ENCODE measurements at places on chromosomes 5 and 9. TPM values are rescaled to one million over a fixed set of nuclear protein-coding genes. Genes with fewer than 3 reads are reported as not detected.

Gene CCDC112
- 4.6 TPM for total RNA-seq

Gene FOXD4L5
- total RNA-seq: not detected

Gene HAND1
- 37.8 TPM for total RNA-seq

Gene SPATA31A3
- total RNA-seq: not detected

Gene GABRA6
- not detected for total RNA-seq

Gene CCL28
- 0.55 TPM for total RNA-seq

Gene CAPSL
- total RNA-seq: not detected

Gene GBGT1
- 6.2 TPM for total RNA-seq

Gene MAMDC2
- total RNA-seq: 8.9 TPM

DNA sequence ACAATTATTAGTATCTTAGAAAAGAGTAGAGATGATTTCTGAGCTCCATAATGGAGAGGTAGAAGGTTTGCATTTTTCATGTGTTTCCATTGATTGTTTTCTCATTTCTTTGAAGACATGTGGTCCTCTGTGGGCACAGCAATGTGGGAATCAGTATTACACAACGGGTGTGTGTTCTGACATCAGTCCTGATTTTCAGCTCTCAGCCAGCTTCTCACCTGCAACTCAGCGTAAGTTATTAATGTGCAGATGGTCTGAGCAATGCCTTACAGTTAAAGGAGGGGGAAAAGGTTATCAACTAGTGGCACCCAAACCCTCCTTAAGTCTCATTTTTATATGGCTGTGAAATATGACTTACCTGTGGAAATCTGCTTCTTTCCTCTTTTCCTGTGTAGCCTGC lies 59.1 kb downstream of the ITGA2 start:
- no peak for DNase-seq

- no peak for DNase-seq
These were observed 661.8 kb downstream of the DTWD2 start for GRCh38 chr5:118326481-118327045.

DNA sequence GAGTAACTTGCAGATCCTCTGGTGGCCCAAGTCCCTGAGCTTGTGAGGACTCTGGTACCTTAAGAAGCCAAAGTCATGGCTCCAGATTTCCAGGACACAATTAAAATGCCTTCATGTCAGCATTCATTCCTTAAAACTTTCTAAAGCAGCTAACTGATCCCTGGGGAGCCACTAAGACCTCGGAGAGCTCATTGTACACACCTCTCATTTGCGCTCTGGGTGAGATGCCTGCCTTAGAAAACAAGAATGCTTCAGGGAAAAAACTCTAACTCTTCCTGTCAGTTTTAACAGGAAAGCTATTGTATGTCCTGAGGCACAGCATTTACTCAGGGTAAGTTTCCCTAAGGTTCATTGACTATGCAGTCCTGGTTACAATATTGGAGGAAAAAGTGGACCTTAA lies 285.0 kb downstream of the EFNA5 start:
- no peak for DNase-seq

DNA sequence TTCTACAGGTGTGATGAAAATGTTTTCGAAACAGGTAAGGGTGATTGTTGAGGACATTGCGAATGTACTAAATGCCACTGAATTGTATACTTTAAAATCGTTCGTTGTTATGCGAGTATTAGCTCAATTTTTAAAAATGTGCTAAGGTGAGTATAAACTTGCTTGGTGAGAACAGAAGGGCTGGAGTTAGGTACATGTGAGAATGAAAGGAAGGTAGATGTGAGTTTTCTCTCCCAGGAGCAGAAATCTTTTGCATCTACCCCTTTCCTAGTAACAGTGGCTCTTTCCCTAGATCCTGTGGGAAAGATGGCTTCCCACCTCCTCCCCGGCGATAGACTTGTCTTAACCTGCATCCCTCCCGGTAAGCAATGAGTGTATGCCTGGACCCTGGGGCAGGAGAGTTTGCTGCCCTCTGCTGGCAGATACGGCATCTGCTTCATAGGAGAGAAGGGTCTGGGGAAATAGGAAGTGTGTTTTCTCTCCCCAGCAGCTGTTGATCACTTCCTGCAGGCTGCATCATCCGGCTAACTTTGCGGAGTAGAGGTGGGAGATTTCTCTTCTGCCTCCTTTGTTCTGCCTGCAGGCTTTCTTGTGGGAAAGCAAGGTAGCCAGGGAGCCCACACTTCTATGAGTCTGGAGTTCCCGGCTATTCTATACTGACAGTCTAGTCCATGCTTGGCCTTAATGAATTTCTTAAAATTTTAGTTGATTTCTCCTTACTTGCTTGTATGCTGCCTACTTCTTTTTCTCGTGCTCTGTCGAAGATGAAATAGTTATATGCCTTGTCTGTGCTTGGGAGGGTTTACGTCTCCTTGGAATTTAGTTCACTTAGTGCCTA lies 373.3 kb upstream of the SEMA6A start:
- peak; percentile 71 for DNase-seq

GRCh38 chr5:30113542-30113941 lies 1079.9 kb upstream of the CDH6 start:
- DNase-seq: no peak

DNA sequence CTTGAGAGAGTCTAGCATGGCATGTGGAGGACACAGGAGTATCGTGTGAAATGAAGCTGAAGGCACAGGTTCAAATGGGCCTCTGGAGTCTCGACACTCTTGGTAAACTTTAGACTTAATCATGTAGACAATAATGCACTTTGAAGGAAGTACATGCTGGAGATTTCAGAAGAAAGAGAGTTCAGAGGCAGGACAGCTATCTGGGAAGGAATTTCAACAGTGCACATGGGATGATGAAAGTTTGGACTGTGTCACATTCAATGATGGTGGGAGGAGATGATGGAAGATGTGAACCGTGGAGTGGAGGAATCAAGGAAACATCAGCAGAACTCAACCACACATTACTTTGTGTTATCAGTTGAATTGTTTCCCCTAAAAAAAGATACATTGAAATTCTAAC lies 88.6 kb upstream of the PAPPA start:
- DNase-seq: no peak

- no peak for DNase-seq
These were observed 1358.4 kb downstream of the EFNA5 start for GRCh38 chr5:106312360-106312759.

DNA sequence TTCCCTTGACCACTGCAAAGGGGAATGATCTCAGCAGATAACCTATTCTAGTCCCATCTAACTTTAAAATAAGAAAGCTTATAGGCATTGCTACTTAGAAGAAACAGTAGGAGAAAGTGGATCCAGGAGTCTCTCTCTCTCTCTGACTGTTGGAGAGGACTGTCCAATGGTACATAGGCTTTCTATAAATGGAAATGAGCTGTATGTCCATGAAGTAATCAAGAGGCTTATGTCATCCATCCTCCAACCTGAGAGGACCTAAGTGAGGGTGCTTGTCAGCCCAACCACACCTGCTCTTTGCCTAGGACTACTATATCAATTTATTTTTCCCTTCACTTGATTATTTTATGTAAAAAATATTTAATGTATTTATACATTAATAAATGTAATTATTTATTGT lies 172.3 kb downstream of the PAPPA start:
- DNase-seq: no peak

GRCh38 chr9:15047028-15047551 lies 136.9 kb upstream of the FREM1 start:
- no peak for DNase-seq

- DNase-seq: no peak
These were observed 90.2 kb upstream of the LHFPL2 start for GRCh38 chr5:78738693-78739300.

DNA sequence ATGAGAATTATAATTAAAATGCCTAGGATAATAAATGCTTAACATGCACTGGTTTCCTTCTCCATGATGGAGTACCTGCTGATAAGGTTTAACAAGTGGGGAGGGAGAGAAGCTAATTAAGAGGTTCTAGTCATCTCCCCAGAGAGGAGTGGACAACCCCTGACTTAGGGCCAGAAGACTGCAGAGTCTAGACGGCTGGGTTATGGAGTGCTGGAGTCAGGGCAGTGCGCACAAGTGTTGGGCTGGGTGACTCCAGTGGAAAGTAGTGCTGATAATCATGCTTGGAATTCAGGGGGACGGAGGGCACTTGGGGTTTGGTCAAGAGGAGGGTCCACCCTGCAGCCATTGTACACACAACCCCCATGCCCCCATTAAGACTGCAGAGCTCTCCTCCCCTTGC lies 32.8 kb upstream of the TGFBI start:
- no peak for DNase-seq

DNA sequence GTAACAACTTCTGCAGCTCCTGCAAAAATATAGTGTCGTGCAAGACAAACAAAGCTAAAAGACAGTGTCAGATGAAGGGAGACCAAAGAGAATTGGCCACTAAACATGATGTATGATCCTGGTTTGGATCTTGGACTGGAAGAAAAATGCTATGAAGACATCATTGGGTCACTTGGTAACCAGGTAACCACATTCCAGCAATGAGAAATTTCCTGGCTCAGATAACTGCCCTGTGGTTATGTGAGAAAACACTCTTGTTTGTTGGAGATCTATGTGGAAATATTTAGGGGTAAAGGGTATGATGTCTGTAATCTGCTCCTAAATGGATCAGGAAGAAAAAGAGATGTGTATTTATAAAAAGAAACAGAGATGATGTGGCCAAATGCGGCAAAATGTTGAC lies 45.5 kb upstream of the ANKRD33B start:
- DNase-seq: no peak

GRCh38 chr5:88879724-88880123 lies 3.3 kb downstream of the MEF2C start:
- no peak for DNase-seq

DNA sequence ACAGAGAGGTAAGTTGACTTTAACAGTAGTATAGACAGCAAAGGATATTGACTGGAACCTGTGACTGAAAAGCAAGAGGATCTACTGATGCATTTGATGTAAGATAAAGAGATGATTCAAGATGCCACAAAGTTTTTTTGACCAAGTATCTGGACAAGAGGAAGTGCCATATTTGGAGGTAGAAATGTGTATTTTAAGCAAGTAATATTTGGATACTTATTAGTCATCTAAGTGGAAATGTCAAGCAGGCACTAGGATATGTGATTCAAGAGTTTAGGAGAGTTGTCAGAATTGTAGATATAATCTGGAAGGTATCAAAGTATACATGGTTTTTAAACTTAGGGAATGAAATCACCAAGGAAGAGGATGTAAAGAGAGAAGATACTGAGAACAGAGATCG lies 686.1 kb upstream of the CHD1 start:
- no peak for DNase-seq

DNA sequence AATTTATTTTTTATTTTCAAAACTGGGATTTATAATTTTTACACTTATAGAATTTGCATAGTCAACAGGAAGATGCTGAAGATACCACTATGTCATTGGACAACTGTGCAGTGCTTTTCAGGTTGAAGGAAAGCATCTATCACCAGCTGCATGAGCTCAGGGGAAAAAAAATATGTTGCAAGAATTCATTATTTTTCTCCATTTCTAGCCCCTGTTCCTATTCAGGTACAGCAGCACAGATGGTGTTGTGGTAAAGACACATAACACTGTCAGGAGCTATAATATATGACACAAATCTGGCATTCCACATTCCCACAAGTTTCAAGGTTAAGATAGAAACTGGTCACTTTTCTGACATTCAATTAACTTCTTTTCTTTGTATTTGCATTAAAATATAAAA lies 1088.6 kb downstream of the MAT2B start:
- no peak for DNase-seq

DNA sequence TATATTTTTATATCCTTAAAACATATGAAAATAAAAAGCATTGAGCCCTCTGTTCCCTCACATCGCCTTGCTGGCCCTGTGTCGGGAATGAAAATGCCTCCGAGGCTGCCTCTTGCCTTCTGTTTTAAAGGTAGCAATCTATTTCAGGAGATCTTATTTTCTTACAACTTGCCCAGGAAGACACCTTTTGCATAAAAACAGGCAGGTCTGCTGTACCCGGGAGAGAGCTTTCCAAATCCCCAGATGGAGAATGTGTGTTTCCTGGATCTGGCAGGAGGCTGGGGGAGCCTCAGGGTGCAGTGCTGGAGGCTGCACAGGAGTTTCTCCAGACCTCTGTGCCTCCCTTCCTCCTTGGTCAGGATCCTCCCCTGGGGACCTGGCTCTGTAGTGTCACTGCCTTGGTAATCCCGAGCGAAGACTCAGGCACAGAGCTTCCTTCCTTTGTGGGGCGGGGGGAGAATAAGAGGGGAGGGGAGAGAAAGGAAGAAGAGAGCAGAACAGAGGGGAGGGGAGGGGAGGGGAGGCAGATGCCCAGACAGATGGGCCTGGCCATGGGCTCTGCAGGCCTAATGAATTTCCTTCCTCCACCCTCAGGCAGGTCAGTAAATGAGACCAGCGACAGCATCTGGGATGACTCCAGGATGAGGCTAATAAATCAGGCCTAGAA lies 104.0 kb upstream of the BOD1 start:
- no peak for DNase-seq

DNA sequence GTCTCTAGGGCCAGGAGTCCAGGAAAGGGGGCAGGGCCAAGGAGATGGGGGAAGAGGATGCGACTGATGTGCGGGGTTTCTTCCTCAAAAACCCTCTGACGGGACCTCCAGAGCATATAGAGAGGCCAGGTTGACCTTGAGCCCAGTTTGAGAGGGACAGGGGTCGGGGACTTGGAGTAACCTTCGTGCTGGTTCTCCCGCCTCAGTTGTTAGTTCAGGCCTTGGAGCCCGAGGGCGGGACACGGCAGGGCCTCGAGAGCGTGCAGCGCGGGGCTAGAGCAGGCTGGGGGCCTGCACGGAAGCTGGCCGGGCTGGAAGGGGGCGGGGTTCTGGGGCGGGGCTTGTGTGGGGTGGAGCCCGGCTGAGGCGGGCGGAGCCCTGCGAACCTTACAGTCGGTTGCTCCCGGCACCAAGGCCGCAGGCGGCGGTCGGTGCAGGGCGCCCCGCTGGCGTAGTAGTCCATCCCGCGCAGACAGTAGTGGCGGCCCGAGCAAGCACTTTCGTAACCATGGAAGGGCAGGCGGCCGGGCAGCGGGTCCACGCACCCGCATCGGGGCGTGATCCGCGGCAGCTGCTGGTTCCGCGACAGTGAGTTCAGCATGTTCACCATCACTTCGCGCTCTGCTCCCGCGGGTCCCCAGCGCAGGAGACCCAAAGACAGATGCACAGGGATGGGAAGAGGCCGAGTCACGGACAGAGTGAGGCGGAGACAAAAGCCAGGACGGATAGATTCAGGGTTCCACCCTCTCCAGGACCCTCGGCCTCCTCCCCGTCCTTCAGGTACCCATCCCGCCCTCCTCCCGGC lies 4.0 kb upstream of the MYORG start:
- peak; percentile 89 for DNase-seq

GRCh38 chr9:1366276-1366675 lies 316.1 kb downstream of the DMRT2 start:
- DNase-seq: no peak

DNA sequence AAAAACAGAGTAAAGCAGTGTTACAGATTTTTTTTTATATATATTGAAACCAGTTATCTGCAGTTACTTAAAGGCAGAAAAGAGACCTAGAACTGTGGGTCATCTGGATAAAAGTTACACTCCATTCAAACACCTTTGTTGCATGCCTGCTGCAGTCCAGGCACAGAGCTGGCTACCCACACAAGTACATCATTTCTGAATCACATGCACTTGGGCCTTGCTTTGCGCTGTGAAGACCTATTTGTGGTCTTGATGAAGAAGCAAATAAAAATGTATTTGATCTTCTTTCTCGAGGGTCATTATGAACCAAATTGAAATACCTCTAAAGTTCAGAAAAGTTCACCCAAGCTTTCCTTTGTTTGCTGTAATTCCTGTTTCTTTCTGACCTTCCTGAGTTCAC lies 503.0 kb upstream of the ZNF608 start:
- DNase-seq: no peak

Measured in left ventricle myocardium superior (tissue), 1 donor.